ENCODE measurements at places on chromosomes 3 and 15.

- no peak for DNase-seq
Observed at GRCh38 chr3:139674571-139675260, 3.1 kb downstream of the NMNAT3 start.

- no peak for DNase-seq
Observed at GRCh38 chr3:77065750-77066149, 25.9 kb downstream of the ROBO2 start.

- no peak for DNase-seq
Observed at GRCh38 chr15:38860253-38860652, 295.6 kb upstream of the RASGRP1 start.

GRCh38 chr3:155656466-155656865, 88.4 kb downstream of the PLCH1 start:
- DNase-seq = no peak

DNA sequence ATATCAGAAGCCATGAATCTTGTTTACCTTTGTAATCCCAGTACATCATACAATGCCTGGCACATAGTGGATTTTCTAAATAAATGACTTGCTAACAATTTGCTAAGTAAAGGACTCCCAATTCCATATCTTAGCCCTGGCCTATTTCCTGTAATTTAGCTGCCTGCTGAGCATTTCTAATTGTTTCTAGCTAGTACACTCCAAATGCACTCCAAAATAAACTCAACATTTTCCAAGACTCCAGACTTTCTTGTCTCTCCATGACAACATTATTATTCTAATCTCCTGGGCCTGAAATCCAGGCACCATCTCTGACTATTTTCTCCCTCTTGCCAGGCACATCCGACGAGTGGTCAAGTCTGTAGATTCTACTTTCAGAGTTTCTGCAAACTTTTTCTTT, 773.5 kb downstream of the SQOR start:
- DNase-seq = no peak

DNA sequence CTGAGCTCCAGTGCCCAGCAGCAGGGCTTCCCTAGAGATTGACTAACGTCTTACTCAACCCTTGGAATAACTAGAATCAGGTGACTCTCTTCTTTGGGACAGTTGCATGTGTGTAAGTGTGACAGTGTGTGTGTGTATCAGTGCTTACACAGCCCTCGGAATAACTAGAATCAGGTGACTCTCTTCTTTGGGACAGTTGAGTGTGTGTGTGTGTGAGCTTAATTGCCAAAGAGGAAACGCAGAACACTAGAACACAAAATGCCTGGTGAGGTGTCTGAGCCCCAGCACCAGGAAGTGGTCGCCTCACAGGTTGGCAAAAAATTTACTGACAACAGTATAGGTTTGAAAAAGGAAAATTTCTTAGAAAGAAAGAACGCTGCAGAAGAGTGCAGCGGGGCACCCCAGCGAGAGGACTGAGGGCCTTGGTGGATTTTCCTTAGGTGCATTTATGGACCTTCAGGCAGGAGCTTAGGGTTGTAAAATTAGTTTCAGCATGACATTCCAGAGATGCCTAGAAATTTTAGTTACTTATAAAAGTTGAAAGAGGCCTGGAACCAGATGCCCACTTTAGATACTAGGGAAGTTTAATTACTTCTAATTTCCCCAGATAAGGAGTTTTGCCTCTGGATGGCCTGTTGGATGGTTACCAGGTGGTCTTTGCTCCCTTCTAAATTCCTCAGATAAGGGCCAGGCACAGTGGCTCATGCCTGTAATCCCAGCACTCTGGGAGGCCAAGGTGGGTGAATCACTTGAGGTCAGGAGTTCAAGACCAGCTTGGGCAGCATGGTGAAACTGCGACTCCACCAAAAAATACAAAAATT, 3.7 kb upstream of the WDR82 start:
- no peak for DNase-seq

Measured in activated CD4-positive, alpha-beta T cell treated with anti-CD3 and anti-CD28 coated beads for 1 hour (primary cell).